T follicular helper cell (primary cell): ENCODE measurements at places on chromosomes 11 and 22.

DNA sequence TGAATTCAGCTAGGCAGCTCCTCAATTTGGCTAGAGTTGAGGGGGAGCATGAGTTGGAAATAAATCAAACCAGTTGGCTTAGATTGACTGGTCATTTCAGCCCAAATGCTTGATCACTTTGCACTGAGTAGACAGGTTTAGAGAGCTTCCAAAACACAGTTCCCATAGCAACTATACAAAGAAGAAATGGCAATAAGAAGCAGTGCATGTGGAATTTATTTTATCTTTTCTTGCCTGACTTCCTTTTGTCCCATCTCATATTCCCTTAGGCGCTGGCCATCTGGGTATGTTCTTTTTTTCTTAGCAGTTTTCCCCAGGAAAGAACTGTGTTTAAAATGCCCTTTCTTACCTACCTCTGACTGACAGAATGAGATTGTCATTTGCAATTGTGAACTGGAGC lies 38.7 kb upstream of the C11orf87 start:
- DNase-seq = no peak

DNA sequence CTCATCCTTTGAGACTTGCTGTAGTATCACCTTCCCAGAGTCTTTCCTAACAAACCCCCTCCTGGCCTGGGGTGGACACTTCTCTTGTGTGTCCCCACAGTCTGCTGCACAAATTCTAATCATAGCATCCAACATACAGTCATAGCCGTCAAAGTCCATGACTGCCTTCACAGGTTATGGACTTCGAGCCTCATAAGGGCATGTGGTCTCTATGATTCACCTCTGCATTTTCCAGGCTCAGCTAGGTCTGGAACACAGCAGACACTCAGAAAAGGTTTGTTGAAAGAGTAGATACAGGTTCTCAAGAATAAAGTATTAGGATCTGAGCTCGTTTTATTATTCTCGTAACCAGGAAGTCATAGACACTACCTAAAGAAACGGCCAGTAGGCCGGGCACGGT lies 13.2 kb upstream of the SCUBE2 start:
- no peak for DNase-seq

- DNase-seq = no peak
Measured at GRCh38 chr22:39503630-39504029, 1.5 kb downstream of the MIEF1 start.

- DNase-seq = no peak
Measured at GRCh38 chr11:3880724-3881123, 25.3 kb downstream of the STIM1 start.

- peak; percentile 67 for DNase-seq
Measured at GRCh38 chr11:69101115-69101791, 52.5 kb downstream of the TPCN2 start.

DNA sequence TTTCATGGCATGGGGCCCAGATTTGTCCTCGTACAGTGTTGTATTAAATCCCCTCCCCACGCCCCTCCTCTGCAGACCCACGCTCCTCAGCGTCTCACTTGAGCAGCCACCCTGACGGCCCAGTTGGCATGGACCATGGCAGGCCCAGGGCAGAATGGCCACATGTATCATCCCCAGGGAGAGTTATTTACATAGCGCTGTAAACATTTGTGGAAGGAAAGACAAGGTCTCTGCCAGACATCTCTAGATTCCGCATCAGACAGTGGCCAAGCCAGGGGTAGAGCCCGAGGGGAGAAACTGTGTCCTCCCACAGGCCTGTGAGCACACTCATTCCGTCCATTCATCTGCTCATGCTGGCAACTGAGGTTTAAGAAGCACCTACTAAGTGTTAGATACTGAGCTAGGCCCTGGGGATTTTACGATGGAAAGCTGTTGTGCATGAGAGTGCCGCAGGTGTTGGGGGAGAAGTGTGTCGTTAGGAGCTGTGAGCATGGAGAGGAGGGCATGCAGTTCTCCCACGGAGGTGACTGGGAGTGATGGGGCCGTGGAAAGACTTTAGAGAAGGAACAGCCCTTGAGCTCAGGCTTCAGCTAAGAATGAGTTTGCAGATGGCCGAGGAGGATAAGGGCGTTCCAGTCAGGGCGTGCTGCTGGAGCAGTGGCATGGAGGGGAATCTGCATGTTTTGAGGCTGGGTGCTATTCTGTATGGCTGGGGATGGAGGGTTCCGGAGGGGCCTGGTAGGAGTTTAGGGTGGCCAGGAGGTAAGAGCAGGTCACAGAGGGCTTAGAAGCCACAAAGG lies 94.9 kb downstream of the GRIK4 start:
- DNase-seq = no peak

GRCh38 chr22:17115945-17116565 lies 5.1 kb downstream of the TMEM121B start:
- DNase-seq = no peak

- DNase-seq = no peak
Measured at GRCh38 chr11:207863-208180, 314 bp downstream of the RIC8A start.

DNA sequence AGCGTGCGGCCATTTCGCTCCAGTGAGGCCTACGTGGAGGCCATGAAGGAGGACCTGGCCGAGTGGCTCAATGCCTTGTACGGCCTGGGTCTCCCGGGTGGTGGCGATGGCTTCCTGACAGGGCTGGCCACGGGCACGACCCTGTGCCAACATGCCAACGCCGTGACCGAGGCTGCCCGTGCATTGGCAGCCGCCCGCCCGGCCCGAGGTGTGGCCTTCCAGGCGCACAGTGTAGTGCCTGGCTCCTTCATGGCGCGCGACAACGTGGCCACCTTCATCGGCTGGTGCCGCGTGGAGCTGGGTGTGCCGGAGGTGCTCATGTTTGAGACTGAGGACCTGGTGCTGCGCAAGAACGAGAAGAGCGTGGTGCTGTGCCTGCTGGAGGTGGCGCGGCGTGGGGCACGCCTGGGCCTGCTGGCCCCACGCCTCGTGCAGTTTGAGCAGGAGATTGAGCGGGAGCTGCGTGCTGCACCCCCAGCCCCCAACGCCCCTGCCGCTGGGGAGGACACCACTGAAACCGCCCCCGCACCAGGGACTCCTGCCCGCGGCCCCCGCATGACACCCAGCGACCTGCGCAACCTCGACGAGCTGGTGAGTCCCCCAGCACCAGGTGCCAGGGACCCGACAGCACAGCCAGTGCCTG lies 1.8 kb downstream of the GAS2L1 start:
- DNase-seq = no peak

DNA sequence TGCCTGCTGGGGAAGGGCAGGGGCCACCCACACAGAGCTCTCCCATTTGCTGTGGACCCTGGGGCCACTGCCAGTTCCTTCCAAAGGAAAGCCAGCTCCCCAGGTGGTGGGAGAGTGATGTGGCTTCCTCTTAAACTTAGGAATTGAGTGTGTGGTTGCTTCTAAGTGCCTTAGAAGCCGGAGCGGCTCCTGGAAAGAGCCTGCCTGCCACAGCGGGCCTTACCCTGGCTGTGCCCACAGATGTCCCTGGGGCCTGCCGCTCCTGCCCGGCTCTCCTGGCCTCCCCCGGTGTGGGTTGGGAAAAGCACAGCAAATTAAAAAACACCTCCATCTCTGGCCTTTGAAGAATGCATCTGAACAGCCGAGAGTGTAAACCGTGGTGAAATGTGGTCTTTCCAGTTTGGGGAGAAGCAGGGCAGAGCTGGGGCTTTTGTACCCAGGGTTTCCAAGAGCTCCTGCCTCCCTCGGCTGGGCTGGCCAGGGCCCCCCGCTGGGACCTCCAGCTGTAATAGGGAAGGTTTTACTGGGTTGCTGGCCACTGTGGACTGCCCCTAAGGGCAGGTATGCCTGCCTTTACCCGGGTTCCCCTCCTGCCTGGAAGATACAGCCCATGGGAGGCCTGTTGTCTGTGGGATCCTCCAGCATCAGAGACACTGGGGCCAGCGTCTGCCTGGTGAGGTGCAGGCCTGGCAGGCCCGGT lies 30.2 kb downstream of the LRP5 start:
- no peak for DNase-seq

- no peak for DNase-seq
Measured at GRCh38 chr11:46026606-46027293, 94.5 kb downstream of the PHF21A start.

- DNase-seq = no peak
Measured at GRCh38 chr11:90775567-90776165, 552.8 kb upstream of the CHORDC1 start.

GRCh38 chr11:104581246-104581980 lies 316.8 kb downstream of the CASP12 start:
- DNase-seq = no peak

- no peak for DNase-seq
Measured at GRCh38 chr11:44199816-44200215, 104.3 kb downstream of the EXT2 start.

DNA sequence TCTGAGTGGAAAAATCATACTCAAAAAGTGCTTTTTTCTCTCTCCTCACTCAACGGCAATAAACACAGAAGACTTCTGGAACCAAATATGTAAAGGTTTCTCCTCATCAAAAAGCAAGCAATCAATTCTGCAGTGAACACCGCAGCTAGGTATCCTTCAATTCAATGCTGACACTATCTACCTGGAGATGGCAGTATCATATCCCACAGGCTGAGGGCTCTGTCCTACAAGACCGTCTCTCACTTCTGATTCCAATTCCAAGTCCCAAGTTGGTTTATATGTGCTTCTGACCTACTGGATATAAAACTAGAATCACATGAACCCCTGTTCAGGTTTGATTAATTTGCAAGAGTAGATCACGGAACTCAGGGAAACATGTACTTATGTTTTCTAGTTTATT lies 59.7 kb upstream of the LUZP2 start:
- no peak for DNase-seq

GRCh38 chr11:18314784-18315523 lies 7.0 kb downstream of the HPS5 start:
- DNase-seq = no peak

- DNase-seq = no peak
Measured at GRCh38 chr11:13215149-13215548, 62.4 kb upstream of the BMAL1 start.

GRCh38 chr11:124867700-124868099 lies 2.5 kb downstream of the ROBO3 start:
- DNase-seq = no peak

DNA sequence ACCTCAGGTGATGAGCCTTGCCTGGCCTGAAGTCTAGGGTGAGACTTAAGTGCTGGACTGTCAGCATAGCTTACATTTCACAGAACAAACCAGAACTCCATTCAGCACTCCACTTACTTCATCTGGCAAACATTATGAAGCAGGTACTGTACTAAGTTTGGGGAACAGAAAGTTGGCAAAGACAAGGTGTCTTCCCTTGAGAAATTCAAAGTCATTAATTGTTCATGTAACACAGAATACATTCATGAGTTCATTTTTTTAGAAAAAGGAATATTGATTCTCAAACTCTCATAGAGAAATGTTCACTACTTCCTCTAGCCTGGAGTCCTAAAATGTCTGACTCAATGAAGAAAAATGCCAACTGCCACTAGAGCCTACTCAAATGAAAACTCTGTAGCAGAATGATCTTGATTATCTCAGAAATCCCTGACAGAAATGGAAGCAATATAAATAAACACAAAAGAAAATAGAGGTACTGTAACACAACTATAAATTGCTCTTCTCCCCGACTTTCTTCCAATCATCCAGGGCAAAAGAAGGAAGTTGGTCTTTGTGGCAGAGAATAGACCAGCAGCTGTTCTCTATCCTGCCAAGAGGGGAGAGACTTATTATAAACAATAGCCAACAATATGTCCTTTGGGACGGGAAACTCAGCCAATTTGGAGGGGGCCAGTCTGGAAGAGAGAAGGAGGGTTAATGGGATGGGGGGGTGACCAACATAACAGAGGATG lies 129.2 kb upstream of the MTMR2 start:
- no peak for DNase-seq

DNA sequence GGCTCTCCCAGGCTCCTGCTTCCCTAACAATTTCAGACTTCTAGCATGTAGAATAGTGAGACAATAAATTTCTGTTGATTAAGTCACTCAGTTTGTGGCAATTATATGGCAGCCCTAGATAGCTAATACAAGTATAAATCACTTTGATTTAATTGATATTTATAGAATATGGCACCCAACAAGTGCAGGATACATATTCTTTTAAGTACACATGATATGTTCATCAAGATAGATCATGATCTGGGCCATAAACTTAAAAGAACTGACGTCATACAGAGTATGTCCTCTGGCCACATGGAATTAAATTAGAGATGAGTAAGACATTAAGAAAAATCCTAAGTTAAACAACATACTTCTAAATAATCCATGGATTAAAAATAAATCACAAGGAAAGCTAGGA lies 67.5 kb upstream of the AMOTL1 start:
- DNase-seq = no peak

- peak; percentile 74 for DNase-seq
Measured at GRCh38 chr11:67437082-67437808, at the start of gene PTPRCAP. Gene PTPRCAP (minus strand): TSS chr11:67437682. CDS start chr11:67437619, 63 bp downstream.

GRCh38 chr11:112270551-112271180 lies 10.0 kb upstream of the PLET1 start:
- DNase-seq = no peak

DNA sequence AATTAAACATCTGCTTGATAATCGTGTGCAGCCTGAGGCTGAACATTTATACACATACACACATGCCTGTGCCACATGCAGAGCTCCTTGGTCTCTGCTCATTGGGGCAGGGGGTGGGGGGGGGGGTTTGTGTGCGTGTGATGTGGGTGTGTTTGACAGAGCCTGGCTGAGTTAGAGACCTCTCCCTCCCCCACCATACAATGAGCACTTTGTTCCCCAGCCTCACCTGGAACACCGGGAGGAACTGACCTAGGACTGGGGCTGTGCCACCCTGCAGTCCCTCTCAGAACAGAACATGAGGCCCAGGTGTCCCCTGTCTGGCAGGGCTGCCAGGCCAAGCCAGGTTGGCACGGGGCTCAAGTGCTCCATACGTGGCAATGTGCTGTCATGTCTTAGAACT lies 96.6 kb downstream of the TP53I11 start:
- DNase-seq = no peak

GRCh38 chr11:72313912-72314598 lies 70.1 kb upstream of the PHOX2A start:
- no peak for DNase-seq

DNA sequence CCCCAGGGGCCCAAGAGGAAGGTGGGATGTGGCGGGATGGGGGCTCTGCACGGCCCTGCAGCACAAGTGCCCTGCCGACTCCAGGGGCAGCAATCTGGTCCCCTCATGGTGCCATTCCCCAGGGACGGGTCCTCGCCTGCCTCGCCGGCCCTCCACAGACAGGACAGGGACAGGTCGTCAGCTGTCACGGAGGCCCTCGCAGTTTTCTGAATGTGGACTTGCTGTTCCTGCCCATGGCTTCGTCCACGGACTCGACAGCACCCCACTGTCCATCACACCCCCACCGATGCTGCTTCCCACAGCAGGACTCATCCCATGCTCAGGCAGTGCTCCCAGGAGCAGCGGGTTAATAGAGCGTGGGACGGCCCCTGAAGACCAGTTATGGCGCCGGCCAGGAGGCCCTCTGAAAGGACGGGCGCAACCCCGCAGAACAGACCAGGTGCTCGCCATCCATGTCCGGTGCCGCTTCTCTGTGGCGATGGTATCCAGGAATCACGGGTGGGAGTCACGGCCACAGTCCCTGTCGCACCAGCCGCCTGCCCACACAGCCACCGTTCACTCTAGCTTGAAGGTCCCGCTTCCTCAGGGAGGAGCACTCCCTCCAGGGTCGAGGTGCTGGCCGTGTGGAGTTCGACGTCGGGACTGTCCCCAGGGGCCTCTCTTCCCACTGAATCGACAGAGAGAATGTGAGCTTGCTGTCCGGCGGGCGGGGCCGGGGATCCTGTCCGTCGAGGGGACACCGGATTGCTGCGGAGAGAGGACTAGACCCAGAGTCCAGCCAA lies 18.5 kb upstream of the MUC2 start:
- no peak for DNase-seq
